ENCODE measurements at places on chromosomes 7 and 10.

- no peak for DNase-seq
These were observed 150.3 kb upstream of the CHST15 start for GRCh38 chr10:124243702-124244121.

- DNase-seq: no peak
These were observed 85.6 kb upstream of the FGFR2 start for GRCh38 chr10:121683816-121684215.

DNA sequence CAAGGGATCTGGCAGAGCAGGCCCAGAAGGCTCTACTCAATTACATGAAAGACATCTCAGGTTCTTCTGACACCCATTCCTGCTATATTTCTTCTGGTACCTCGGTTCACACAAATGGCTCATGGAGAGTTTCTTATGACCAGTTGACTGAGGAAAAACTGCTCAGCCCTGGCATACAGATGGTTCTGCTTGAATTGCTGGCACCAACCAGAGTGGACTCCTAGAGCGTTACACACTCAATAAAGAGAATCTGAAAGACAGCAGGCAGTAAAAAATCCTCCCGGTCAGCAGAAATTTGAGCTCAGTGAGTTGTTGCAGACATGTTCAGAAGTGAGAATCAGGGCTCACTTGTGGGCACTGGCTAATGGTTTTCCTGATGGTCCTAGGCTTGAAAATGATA lies 434.4 kb downstream of the TCERG1L start:
- no peak for DNase-seq

GRCh38 chr10:22218448-22218847 lies 633 bp upstream of the EBLN1 start:
- DNase-seq: no peak

DNA sequence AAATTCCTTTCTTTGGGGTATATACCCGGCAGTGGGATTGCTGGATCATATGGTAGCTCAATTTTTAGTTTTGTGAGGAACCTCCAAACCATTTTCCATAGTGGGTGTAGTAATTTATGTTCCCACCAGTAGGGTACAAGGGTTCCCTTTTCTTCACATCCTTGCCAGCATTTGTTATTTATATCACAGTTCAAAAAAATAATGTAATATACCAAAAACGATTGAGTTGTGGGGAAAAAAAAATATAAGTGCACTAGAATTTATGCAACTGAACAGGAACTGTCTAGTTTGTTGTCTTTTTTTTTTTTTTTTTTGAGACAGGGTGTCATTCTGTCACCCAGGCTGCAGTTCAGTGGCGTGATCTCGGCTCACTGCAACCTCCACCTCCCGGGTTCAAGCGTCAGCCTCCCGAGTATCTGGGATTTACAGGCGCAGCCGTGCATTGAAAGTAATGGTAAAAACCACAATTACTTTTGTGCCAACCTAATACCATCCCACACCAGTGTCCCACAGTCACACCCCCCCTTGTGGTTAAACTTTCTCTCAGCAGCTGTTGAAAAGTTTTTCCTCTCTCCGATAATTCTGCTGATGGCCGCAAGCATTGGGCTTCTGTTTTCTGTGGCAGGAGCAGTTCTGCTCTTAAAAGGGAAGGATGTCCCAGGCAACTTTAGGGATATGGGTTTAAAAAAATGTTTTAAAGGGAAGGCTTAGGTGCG lies 6.8 kb upstream of the LAT2 start:
- DNase-seq: no peak

DNA sequence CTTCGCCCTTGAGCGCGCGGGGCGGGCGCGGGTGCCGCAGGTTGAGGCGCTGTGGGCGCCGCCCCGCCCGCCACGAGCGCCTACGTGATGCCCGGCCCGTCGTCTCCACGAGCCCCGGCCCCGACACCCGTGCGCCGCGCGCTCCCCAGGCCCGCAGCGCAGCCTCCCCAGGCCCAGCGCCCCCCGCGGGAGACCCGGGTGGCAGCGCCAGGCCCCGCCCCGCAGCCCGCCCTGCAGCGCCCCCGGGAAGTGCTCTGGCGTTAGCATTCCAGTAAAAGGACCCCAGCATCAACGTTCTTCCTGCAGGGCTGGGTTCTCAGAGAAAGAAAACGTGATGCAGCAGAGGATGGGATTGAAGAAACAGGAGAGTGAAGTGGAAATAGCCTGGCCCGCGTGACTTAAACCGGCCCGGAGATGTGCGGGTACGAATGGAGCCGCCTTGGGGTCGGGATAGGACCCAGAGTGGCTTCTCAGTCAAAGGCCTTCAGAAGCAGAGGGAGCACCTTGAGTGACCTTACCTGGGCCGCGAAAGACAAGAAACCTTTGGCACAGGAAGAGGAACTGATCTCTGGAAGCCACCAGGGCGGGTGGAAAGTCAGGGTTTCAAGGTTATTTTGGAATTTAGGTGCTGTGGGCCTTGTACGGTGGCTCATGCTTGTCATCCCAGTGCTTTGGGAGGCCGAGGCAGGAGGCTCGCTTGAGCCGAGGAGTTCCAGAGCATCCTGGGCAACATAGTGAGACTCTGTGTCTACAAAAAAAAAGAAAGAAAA lies 1.8 kb downstream of the PFKP start:
- no peak for DNase-seq

DNA sequence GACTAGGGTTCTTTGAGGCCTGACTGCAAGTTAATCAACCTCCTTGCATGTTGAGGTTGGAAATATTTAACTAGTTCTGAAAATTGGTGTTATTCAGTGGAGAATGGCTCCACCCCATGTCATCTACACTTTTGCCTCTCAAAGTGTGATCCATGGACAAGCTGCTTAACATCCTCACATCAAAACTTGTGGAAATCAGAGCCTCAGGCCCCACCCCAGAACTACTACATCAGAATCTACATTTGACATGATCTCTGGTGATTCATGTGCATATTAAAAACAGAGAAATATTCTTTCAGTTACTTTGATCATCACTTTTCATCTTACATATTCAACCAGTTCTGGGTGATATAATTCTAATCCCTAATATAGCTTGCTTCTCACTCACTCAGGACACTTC lies 632.9 kb downstream of the ARL4A start:
- no peak for DNase-seq

GRCh38 chr10:18217577-18217976 lies 77.4 kb downstream of the CACNB2 start:
- DNase-seq: no peak

- no peak for DNase-seq
These were observed 16.1 kb downstream of the ADD3 start for GRCh38 chr10:110023785-110024465.

GRCh38 chr7:5553298-5553877 lies 129.8 kb upstream of the TNRC18 start:
- no peak for DNase-seq

- no peak for DNase-seq
These were observed 49.4 kb downstream of the MRPL32 start for GRCh38 chr7:42981601-42982000.

DNA sequence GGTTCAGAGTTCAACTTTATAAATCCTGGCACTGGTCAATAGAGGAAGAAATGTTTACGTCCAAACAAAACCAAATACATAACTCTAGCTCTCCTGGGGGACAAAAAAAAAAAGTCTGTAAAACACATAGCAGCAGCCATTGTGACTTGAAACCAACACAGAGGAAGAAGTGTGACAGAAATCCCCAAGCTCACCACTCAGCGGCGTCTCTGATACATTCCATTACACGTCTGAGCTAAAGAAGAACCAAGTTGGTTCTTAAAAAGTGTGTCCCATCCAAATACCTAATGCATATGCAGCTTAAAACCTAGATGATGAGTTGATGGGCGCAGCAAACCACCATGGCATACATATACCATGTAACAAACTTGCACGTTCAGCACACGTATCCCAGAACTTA lies 58.3 kb upstream of the NANOS1 start:
- DNase-seq: no peak
